ENCODE measurements at places on chromosomes 6 and 20.
A peak's percentile ranks its signal among the peaks of the same experiment; 100 is the strongest.

- DNase-seq, result no peak
These were observed 130.4 kb upstream of the CCDC28A start for GRCh38 chr6:138643210-138643609.

DNA sequence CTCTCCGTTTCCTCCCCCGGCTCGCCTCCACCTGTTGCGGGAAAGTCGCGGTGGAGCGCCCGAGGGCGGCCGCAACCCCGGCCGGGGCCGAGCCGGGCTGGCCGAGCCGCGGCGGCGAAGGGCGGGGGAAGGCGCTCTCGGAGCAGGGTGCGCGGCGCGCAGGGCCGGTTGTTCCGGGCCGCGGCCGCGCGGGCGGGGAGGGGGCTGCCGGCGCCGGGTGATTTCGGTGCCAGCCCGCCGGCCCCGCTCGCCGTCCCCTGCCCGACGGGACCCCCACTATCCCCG, 235 bp downstream of the MAP7 start:
- no peak for DNase-seq

- no peak for DNase-seq
These were observed at the start of gene ACSS2 for GRCh38 chr20:34876406-34877282. Gene ACSS2, plus strand, starts transcription at chr20:34876612. Its CDS starts 34 bp downstream, at chr20:34876646.

DNA sequence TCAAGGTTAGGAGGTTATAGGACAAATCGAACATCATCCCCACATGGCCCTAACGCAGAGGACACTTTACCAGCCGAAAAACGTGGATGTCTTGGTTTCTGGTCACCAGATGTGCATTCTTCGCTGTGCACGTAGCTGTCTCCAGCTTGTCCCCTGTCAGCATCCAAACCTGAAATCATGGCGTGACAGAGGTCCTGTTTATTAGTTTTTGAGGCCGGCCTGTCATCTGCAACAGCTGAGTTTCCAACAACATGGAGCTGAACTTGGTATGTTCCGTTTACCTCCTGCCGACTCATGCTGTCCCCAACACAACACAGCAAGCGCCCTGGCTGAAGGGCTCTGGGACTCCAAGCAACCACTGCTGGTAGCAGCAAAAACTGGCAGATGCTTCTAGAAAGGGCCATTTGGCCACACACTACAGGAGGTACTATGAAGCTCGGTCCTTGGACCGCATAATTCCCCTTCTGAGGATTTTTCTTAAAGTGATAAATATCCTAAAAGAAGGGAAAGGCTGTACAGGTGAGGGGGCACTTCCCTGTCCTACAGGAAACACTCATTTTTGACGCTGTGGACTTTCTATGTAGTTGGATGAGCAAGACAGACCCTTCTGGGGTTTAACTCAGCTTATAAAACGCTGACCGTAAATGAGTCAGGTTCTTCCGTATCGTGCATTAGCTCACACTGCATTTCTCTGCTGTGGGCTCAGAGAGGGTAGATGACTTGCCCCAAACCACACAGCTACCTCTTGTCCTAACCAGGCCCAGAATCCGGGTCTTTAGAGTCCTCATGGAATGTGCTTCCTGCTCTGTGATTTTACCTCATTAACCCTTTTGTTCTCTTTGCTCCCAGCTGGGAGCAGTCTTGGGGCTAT, 79.7 kb upstream of the NFATC2 start:
- DNase-seq, result no peak

GRCh38 chr6:135993361-135993760, 141.9 kb downstream of the PDE7B start:
- peak; percentile 31 for DNase-seq

DNA sequence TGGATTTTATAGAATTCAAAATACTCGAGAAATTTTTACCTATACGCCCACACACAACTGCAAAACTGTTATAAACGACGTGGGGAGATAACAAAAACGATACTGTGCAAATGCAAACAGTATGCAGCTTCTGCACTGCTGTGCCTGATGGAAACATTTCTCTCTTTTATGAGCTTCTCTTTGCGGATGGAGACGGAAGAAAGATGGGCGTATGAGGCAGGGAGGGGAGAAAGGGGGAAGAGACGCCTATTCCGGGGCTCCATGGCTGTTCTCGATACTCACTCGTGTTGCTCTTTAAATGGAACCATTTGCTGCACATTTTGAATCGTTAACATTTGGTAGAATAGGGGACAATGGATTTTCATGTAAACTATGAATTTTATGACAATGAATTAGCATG, 69.1 kb upstream of the EXOC2 start:
- DNase-seq, result no peak

GRCh38 chr20:43755390-43755789, 28.6 kb upstream of the GTSF1L start:
- DNase-seq, result no peak

DNA sequence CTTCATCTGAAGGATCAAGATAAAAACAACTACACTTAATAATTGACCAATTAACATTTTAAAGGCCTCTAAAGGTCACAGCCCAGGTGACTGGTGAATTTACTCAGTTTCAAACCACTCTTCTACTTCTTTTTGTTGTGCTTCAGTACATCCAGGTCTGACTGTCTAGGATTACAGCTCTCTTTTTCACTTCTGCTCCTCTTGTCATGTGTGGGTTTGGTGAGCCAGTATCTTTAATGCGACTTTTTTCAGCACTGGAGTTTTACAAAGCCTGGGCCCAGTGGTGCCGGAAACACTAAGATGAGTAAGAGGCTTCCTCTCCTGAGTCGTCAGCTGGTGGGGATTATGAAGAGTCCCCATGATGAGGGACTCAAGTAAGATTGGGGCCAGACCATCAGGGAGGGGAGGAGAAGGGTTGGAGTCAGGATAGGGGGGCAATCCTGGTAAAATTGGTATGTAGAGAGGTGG, 27.0 kb downstream of the HECA start:
- no peak for DNase-seq

- DNase-seq, result no peak
These were observed 698 bp upstream of the LRP11 start for GRCh38 chr6:149864578-149865535.

DNA sequence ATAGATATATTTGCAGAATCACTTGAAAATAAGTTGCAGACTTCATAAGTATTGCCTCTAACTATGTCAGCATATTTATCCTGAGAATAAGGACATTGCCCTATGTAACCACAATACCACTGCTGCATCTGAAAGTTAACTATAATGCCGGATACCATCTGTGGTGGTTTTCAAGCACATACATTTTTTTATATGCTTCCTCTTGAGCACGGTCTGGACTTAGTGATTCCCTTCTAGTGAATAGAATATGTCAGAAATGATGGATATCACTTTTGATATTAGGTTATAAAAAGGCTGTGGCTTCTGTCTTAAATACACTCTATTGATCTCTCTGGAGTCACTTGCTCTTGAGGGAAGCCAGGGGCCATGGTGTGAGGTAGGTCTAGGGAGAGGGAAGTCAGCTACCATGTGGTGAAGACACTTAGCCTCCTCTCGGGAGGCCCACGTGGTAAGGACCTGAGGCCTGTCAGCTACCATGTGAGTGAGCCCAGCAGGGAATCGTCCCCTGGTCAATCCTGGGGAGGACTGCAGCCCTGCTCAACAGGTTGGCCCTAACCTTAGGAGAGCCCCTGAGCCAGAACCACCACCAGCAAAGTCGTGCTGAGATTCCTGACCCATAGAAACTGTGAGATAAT, 57.5 kb downstream of the CCDC170 start:
- no peak for DNase-seq

DNA sequence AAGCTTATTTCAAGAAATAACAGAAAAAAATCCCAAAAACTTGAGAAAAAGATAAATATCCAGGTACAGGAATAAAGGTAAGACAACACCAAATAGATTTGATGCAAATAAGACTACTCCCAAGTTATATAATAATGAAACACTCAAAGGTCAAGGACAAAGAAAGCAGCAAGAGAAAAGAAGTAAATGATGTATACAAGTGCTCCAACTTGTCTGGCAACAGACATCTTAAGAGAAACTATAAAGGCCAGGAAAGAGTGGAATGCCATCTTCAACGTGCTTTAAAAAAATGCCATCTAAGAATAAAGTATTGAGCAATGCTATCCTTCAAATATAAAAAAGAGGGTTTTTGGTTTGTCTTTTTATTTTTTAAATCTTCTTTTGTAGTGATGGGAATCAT, 54.2 kb downstream of the REV3L start:
- DNase-seq, result no peak

- DNase-seq, result no peak
These were observed 637.4 kb downstream of the MMUT start for GRCh38 chr6:48825501-48826151.

DNA sequence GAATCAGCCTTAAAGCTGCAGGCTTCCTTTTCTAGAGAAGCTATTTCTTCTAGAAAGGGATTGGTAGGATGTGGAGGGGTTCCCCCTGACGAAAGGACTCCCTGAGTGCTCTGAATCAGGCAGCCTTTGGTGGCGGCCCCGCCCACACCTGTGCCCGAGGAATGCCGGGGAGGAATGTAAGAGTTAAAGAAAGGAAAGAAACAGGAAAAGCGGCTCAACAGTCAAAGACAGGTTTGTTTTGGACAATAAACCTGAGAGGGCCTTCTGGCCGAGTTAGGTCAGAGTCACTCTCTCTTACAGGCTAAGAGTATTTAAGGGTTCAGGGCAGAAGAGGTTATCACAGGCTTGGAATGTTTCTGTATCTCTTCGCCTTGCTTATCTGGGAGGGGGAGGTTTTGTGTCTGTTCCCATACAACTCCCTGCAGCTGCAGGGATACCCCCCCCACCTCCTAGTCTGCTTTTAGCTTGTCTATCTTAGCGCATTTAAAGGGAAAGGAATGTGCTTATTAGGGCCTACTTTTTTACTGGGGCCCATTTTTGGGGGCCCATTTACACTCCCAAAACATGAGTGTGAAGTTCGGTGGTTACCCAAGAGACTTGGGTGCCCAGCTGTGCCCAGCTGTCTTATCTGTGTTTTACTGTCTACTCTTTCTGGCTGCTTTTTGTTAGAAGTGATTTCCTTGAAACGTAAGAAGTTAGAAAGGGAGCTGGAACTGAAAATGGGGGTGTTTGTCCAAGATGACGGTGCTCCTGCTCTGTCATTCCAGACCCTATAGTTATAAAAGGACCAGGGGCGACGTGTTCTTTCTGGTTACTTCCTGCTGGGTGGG, 32.8 kb downstream of the DYNLT1 start:
- DNase-seq, result no peak

GRCh38 chr6:159221486-159222170, 52.4 kb downstream of the FNDC1 start:
- no peak for DNase-seq

GRCh38 chr6:108502832-108503231, 57.9 kb upstream of the FOXO3 start:
- DNase-seq, result no peak

DNA sequence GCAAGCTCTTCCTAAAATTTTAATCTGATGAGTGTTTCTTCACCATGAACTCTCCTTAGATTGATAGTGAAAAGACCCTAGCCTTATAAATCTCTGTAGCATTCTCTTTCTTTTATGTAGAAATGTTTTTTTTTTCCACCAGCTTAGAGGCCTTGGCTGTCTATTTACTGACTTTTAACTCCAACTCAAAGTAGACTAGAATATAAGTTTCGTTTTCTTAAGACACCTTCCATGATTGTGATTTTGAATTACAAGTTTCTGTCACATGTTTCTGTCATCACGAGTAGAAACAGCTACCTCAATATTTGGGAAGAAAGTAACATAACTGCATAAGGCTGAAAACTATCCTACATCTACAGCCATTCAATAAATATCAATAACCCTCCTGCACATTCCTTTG, 17.8 kb downstream of the ADGRF4 start:
- no peak for DNase-seq

- no peak for DNase-seq
These were observed 247.8 kb upstream of the TCF21 start for GRCh38 chr6:133641104-133641503.

GRCh38 chr20:44206132-44206531, 4.4 kb downstream of the OSER1 start:
- DNase-seq, result no peak

DNA sequence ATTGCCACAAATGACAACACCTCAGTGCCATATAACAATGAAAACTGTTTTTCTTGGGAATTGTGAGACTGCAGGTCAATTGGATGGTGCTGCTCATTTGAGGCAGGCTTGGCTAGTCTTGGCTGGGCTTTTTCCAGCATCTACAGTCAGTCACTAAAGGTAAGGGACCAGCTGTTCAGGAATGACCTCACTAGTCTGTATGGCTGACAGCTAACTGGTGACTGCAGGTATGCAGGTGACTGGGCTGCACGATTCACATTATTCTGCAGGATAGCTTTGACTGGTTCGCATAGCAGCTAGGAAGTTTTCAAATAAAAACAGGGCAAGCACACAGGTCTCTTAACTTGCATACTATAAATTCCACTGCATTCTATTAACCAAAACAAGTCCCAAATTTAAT, 22.1 kb upstream of the HMGCLL1 start:
- no peak for DNase-seq
